ENCODE measurements at places on chromosomes 1 and 21. TPM values are rescaled to one million over a fixed set of nuclear protein-coding genes. Genes with fewer than 3 reads are reported as not detected.

Gene CFHR2
- 0.37 TPM for total RNA-seq

Gene NHLH2
- not detected for total RNA-seq

Gene TNFRSF8
- total RNA-seq: 35.1 TPM

Gene OR2M3
- not detected for total RNA-seq

Gene PRAMEF4
- total RNA-seq: not detected

Gene SOX13
- 0.17 TPM for total RNA-seq

Gene ZBTB8A
- total RNA-seq: 0.19 TPM

Gene ICOSLG
- 8.3 TPM for total RNA-seq

Gene RHBG
- total RNA-seq: not detected

Gene ADGRL4
- total RNA-seq: not detected

Gene GPR137B
- 6.6 TPM for total RNA-seq

Gene MTARC1
- not detected for total RNA-seq

Gene SLC22A15
- 0.36 TPM for total RNA-seq

Gene PADI3
- total RNA-seq: not detected

Gene MEX3A
- total RNA-seq: 0.84 TPM

Gene LCE1B
- not detected for total RNA-seq

Gene TGFBR3
- total RNA-seq: 7.4 TPM

Gene FMO2
- not detected for total RNA-seq

Gene KCND3
- total RNA-seq: not detected

Gene ZNF695
- total RNA-seq: 0.95 TPM

Gene ADARB1
- 24.6 TPM for total RNA-seq

Gene DLGAP3
- total RNA-seq: 0.54 TPM

Gene TLCD4
- total RNA-seq: not detected

Gene HNRNPCL4
- not detected for total RNA-seq

Gene REN
- total RNA-seq: not detected

Gene AMY2B
- total RNA-seq: 3.2 TPM

Data from activated CD4-positive, alpha-beta T cell treated with anti-CD3 and anti-CD28 coated beads, Interleukin-2, amount 10 ng/mL, durations not matched to agents 24 days and 14 days (primary cell).